ENCODE measurements at places on chromosomes 2 and 18.

- DNase-seq, result no peak
These were observed 175.3 kb upstream of the SIX3 start for GRCh38 chr2:44766220-44766619.

GRCh38 chr2:121491518-121491917 lies 39.2 kb upstream of the RNU4ATAC start:
- DNase-seq, result no peak

DNA sequence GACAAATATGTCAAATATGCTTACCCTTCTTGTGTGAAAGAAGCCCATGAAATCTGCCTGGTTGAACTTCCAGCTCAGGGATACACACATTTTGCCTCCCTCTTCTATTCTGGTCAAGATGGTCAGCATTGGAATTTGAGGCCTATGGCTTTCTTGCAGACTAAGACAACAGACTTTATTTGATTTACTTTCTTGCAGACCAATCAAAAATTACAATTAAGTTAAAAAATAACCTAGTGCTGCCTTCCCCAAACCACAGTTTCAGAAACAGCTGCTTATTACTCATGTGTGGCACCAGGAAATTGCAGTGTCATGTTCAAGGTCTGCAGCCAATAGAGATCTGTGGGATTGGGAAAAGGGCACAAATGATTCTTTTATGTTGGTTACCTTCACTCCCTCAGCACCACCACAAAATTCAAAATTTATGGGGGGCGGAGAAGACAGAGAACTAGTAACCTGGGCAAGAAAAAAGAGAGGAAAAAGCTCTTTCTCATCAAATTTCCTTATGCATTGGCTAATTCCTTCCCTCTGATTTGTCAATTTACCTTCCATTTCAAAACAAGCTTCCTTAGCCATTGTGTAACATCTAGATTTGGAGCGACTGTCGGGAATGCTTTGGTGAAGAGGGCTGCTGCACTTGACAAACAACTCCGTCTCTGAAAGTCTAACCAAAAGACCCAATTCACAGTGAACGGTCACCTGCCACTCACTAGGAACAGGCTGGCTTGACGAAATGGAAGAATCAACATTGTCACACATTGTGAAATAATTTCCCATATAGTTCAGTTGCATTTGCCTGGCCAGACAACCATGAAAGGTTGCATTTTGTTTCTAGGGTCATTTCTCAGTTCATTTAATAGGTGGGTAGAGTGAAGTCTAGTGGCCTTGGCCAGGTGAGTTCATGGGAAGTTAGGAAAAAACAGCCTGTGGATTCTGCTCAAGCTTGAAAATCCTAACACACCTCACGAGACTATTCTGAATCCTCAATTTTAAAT lies 100.4 kb upstream of the FZD5 start:
- DNase-seq, result no peak

GRCh38 chr2:153133716-153134115 lies 344.8 kb downstream of the RPRM start:
- no peak for DNase-seq

- no peak for DNase-seq
These were observed 476 bp downstream of the VSNL1 start for GRCh38 chr2:17540813-17541530.

DNA sequence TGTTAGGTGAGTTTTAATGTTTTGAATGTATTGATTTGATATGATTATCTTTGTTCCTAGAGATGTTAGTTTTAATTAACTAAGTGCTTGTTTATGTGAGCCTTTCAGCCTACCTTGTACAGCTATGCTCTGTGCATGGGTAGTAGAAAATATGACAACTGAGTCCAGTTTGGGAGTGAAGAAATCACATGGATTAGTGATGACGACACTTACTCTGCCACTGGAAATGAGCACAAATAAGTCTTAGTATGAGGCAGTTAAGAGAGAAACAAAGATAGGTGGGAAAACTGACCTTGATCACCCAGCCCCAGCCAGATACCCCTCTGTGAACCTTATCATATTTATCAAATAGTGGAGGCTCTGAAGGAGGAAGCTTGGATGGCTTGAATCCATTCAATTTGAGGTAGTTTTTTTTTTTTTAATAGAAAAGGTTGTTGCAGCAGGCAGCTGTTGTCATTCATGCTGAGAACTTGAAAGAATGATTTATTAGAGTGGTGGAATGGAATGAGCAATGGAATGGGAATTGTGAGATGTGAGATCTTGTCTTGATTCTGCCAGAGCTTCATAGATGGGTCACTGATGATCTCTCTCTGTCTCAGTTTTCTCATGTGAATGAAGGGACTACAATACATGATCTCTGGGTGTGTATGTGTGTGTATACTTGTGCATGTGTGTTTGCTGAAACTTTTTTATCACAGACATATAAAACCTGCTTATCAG lies 96.4 kb downstream of the MAP3K20 start:
- DNase-seq, result no peak

- no peak for DNase-seq
These were observed 16.2 kb upstream of the CTAGE1 start for GRCh38 chr18:22433956-22434355.

DNA sequence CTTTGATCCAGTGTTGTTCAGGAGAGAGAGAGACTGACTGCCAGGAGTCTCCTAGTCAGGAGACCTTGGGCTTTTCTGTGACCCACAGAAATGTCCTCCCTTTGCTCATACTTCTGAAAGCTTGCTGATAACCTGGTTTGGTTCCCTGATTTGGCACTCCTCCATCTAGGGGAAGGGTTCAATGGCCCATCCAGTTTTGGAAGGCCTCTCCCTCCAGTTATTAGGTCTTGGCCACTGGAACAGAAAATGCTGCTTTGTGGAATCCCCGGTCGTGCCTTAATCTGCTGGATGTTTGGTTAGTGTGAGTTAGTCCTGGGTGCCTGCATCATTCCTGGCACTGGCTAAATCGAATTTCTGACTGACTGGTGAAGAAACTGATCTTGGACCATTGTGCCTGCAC lies 35.7 kb downstream of the KDM3A start:
- no peak for DNase-seq

DNA sequence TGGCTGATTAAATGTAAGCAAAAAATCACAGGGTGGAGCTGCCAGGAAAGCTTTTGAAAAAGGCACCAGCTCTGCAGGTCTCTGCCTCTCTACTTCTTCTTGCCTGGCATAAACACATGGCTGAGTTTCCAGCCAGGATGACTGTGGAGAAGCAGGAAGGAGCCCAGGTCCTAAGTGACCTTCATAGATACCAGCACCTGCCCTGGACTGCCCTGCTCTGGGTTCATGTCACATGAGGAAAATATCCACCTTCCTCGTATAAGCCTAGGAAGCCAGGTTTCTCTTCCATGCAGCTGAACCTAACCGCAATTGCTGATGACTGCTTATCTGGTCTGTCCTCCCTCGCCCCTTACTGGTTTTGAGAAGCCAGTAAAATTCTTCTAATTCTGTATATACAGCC lies 47.8 kb upstream of the CREB1 start:
- no peak for DNase-seq

- DNase-seq, result no peak
These were observed 9.8 kb upstream of the ARHGEF4 start for GRCh38 chr2:130826821-130827501.

DNA sequence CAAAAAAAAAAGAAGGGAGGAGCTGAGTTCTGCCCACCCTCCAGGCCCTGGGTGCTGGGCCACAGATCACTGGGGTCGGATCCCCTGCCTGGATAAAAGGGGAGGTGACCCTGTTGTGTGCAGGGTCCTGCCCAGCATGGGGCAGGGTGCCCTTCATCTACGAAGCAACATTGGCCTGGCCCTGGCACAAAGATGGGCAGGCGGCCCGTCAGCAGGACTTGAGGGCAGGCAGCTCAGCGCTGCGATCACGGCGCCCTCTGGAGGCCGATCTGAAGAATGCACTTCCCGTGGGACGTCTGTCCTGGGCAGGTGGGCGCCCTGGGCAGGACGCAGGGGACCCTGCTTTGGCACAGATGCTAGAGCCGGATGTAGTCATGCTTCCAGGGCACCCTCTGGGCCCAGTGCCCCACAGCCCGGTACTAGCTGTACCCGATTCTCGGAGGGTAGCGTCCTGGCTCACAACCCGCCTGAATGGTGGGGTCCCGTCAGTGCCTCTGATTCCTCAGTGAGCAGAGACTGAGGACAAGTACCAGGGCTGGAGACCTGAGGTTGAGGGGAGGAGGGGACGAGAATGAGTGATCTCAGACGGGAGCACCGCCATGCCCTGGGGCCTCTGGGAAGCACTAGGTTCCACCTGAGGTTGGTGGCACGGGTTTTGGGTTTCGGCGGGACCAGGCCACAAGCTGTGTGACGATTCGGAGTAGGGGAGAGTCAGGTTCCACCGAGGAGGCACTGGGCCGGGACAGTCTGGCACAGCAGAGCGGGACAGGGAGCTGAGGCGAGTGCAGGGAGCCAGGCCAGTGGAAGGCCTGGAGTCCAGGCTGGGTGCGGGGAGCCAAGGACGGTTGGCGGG lies 18.0 kb downstream of the ARID5A start:
- peak; percentile 71 for DNase-seq

- DNase-seq, result no peak
These were observed 204.1 kb downstream of the CTIF start for GRCh38 chr18:48742706-48743475.

DNA sequence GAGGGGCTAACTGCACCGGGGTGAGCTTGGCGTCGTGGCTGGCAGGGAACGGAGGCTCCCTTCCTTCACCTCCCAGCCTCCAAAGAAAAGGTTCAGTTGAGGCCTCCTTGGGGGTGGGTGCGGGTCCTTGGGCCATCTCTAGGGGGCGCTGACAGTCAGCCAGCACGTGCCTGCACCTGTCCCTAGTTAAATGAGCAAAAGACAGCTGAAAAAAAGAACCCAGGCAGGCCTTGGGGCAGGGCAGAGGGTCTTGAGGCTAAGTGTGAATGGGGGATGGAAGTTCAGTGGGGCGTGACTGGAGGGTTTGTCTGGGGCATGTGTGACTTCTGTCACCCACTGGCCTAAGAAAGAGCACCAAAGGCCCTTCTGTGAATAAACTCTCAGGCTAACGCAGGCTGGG lies 56.4 kb downstream of the ZFP36L2 start:
- DNase-seq, result peak; percentile 77

DNA sequence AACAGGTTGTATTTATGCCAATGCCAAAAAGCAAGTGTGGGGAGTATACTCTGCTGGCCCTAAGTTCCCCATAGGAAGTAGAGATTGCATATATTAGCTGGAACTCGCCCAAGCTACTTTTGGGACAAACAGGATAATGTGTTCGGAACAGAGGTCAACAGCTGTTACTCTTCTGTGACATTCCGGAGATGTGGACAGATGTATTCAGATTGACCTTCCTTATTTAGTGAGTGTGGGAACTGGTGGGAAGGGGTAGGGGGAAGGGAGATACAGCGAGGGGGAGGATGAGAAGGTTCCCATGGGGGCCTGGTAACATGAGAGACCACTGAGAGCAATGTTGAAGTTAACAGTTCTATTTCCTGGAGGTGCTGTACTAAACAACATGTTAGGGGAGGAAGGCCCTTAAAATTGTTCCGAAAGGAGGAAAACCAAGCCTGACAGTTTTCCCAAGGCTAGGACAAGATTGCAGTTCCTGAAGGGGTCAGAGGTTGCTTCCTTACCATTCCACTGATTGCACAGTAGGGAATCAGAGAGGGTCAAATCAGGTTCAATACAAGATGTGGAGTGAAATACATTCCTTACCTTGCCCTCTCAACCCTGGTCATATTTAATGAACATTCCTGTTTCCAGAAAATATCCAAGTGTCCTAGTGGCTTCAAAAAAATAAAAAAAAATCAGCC lies 14.3 kb upstream of the CD28 start:
- no peak for DNase-seq

- no peak for DNase-seq
These were observed 297.6 kb downstream of the CDCA7 start for GRCh38 chr2:173652311-173652710.

- no peak for DNase-seq
These were observed 224.2 kb downstream of the NUP35 start for GRCh38 chr2:183348492-183348891.

All from activated CD4-positive, alpha-beta memory T cell treated with anti-CD3 and anti-CD28 coated beads, Interleukin-2, amount 10 ng/mL, durations not matched to agents 7 days and 5 days (primary cell).